Memory B cell (primary cell): ENCODE measurements at places on chromosomes 5 and 9.

DNA sequence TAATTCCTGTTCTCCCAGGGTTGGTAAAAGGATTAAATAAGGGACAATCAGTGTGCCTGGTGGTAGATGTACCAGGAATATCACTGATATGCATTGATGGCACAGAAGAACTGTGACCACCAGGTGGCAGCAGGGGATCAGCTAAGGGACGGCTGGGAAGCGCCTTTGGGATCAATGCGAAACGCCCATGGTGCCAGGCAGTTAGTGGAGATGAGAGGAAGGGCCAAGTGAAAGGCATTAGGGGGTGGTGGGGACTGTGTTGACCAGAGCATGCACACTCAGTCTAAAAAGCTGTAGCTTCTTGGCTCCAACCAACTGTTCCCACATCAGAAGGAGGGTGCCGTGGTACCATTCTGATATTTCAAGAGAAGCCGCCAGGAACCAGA is 55.6 kb downstream of the ARHGEF37 start:
- DNase-seq, result no peak

- no peak for DNase-seq
Measured at GRCh38 chr5:127358740-127359139, 68.1 kb downstream of the MEGF10 start.

DNA sequence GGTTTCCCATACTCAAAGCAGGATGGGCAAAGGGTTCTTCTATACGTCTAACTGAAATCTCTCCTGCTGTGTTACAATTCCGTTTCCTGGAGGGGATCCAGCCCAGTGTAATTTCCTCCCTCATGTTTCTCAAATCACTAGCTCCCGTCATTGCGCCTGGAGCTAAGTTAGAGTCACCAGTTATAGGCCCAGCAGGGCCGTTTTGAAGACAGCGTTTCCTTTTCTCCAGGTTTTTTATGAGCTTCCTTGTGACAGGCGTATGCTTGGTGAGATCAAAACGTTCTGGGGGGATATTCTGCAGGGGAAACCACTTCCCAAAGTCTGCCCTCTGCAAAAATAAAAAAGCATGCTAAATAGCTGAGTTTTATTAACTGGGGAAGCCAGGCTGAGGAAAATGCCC is 53.0 kb upstream of the WWC1 start:
- no peak for DNase-seq

GRCh38 chr9:113929634-113930389 is 53.7 kb downstream of the ZNF618 start:
- no peak for DNase-seq

- no peak for DNase-seq
Measured at GRCh38 chr5:53476531-53477480, 3.6 kb upstream of the FST start.

DNA sequence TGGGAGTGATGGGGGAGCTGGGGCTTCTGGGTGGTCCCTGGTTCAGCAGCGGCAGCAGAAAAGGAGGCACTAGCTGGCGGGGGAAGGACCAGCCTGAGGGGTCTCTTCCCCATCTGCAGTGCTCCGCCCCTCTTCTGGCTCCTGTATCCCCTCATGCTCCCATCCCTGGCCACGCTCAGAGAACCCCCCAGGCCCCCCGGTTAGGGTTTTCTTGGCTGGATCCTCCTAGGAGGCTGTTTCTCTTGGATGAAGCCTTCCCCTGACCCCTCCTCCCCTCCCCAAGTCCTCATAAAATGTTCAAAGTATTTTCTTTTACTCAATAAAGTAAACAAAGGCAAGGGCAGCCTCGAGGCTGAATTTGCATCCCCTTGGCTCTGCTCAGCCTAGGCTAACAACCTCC is 60.8 kb downstream of the FGF18 start:
- no peak for DNase-seq

DNA sequence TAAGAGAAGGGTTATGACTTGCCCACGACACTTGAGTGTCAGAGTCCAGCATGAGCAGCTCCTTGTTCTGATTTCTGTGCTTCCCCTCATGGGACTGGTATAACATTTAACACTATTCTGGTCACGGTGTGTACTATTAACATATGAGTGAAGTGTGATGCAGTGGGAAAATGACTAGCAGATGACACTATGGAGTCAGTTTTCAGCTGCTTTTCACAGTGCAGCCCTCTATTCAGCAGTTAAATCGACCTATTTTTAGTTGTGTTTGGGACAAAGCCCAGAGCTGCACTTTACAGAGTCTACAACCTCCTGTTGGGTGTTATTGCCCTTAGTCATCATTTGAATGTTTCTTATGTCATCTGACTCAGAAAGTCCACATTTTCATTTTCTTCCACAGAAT is 59.1 kb downstream of the CHSY3 start:
- no peak for DNase-seq

- no peak for DNase-seq
Measured at GRCh38 chr5:142295084-142295758, 29.6 kb downstream of the SPRY4 start.

DNA sequence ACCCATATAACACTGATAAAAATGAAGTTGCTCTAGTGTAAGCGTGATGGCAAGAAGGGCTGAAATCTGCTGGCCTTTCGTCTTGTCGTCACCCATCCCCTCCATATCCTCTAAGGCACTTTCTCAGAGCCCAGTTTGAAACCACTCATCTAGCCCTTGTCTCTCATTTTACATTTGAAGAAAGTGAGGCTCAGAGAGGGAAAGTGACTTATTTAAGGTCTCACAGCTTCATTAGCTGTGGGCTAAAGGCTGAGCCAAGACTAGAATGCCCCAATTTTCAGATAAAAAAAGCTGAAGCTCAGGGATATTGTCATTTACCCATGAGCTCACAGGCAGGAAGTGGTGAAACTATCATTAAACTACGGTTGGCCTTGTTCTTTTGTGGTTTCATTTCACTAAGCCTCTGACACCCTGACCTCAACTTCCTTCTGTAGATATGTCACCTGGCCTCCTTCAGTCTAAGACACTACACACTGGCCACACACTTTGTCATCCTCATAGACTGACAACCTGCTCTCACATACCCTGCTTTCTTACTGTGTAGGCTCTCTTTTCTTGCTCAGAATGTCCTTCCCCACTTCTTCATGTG is 176.7 kb upstream of the DMAC1 start:
- DNase-seq, result peak; percentile 18

- no peak for DNase-seq
Measured at GRCh38 chr9:129334105-129334935, 156.3 kb upstream of the IER5L start.

DNA sequence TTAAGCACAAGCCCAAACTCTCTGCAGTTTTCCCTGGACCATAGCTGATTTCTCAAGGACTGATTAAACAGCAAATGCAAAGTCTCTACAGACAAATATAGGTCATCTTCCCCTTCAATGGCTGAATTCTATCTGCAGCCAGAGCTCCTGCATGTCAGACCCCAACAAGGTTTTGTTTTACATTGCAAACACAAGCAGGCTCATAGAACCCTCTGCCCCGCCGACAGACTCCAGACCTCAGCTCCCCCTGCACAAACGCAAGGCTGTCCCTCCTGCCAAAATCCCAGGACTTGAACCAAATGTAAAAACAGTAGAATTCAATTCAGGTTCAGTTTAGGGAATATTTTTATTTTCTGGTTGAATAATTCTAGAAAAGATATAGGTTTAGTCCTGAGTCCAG is 526.7 kb upstream of the TRPC7 start:
- DNase-seq, result no peak

DNA sequence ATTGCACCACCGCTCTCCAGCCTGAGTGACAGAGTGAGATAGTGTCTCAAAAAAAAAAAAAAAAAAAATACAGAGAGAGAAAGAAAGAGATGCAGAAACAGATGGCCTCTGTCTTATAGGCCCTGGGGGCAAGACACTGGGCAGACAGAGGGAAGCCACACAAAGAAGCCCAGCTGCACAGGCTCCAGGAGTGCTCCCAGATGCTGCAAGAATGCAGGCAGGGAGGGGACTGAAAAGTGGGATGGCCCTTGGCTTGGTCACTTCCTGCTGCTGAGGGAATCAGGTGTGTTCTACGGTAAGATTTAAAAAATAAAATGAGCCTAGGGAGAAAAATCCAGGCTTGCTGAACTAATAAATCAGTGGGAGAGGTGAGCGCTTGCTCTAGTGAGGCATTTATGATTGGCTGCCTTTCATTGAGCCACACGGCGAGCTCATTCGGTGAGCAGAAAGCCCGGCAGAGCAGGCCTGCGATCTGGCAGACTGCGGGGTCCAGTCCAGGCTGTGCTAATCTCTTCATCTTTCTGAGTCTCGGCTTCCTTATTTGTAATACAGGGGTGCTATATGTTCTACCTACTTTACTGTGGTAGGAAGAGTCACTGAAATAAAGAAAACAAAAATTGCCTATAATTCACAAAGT is 80.6 kb downstream of the RAD23B start:
- no peak for DNase-seq

DNA sequence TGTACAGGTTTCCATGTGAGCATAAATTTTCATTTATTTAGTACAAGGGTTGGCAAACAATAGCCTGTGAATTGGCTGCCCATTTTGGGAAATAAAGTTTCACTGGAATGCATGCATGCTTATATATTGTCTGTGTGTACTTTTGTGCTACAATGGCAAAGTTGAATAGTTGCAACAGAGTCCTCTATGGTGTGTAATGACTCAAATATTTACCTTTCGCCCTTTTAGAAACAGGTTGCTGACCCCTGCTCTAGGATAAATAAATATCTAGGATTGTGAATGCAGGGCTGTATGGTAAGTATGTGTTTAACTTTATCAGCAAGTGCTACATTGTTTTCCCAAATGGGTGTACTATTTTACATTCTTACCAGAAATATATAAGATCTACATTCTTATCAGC is 47.2 kb downstream of the XRCC4 start:
- DNase-seq, result no peak

GRCh38 chr5:50559955-50560354 is 106.5 kb upstream of the PARP8 start:
- DNase-seq, result no peak

GRCh38 chr9:124411514-124412227 is 3.6 kb downstream of the PSMB7 start:
- no peak for DNase-seq

GRCh38 chr5:131525805-131526204 is 109.2 kb downstream of the RAPGEF6 start:
- DNase-seq, result no peak

DNA sequence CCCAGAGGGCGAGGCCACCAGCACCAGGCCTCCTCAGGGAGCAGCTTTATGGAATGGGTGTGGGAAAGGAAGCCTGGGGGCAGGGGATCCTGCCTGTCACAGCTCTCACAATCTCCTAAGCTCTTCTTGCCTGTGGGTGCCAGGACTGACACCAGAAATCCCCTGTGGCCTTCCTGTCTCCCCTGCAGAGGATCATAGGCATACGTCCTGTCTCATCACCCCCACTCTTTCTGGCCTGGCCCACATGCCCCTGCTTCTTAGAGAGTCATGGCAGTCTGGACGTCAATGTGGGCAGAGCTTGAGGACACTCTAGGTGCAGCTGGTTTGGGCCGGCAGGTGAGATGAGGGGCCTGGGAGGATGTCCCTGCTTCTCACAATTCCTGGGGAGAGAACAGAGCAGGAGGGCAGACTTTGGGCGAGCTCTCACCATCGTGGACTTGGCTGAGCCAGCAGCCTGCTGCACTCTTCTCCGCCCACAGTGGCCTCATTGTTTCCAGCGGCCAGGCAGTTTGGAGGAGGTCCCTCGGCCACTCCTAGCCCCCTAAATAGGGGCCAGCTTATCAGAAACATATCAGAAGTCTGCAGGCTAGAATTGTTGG is 67.3 kb upstream of the ZFR start:
- no peak for DNase-seq

DNA sequence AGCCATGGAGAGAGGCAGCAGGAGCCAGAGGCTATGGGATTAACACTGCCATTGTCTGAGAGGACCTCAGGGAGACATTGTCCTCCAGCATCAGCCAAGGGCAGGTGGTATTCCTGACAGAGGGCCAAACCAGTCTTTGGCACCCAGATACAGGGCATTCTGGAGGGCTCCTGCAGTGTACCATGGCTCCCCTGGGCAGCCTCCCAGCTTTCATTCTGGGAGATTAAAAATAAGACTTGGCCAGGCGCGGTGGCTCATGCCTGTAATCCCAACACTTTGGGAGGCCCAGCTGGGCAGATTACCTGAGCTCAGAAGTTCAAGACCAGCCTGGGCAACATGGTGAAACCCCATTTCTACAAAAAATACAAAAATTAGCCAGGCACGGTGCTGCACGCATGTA is 4.2 kb downstream of the MTAP start:
- DNase-seq, result no peak

DNA sequence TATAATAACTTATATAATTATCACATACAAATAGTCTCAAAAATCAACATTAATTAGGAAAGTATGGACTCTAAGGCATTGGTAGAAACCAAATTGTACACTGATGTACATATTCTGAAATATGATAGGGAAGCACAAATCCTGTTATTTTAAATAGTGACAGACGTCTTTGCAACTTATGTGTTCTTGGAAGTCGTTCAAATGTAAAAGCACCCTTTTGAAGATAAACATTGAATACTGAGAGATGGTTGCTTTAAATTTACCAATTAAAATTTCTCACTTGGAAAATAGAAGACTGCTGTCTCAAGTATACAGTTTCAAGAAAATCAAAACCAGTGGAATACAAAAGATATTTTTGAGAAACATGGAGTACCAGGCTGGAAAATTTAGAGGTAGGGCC is 457.4 kb upstream of the NUDT12 start:
- no peak for DNase-seq

GRCh38 chr9:96331236-96331947 is 29.4 kb upstream of the HSD17B3 start:
- no peak for DNase-seq

- DNase-seq, result no peak
Measured at GRCh38 chr5:9903801-9904200, 273.6 kb upstream of the TAS2R1 start.

- no peak for DNase-seq
Measured at GRCh38 chr5:5678909-5679308, 256.4 kb downstream of the ICE1 start.

- no peak for DNase-seq
Measured at GRCh38 chr9:14661421-14662059, 31.7 kb downstream of the ZDHHC21 start.

GRCh38 chr5:125245216-125245615 is 498.8 kb upstream of the ZNF608 start:
- no peak for DNase-seq

DNA sequence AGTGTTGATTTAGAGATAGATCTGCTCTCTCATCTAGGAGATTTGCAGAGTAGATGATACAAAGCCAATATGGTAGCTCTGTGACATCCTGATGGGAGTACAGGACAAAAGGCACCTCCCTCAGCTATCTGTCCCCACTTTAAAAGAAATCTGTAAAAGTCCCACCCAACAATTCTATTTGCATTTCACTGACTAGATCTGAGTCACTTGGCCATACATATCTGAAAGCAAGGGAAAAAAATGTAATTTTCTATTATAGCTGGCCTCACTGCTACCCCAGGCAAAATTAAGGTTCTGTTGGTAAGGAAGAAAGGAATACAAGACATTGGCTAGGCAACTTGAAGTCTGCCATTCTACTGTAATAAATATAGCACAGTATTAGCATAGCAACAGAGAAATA is 96.2 kb upstream of the RNF180 start:
- DNase-seq, result no peak

- no peak for DNase-seq
Measured at GRCh38 chr9:129343424-129344375, 165.6 kb upstream of the IER5L start.

GRCh38 chr9:33988219-33988890 is 60.3 kb downstream of the UBAP2 start:
- no peak for DNase-seq
